ENCODE measurements at places on chromosomes 3 and 15.

DNA sequence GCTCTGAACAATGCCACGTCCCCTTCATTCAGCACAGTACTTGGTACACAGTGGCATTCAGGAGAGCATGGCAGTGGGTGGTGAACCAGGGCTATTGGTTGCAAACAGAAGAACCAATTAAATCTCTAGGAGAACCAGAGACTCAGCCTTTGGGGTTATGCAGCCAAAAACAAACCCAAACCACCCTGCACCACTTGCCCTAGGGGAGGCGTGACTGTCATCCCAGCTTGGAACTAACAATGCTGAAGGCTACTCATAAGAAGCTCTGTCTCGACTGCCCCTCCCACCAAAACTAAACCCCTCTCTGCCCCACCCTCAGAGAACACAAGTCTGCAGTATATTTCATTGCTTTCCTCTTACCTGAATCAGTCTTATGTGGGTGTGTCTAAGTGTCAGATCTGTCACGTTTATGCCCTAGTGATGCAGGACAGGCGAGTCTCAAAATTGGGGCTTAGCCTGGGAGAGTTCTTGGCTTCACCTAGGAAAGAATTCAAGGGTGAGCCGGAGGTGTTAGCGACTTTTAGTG lies 15.2 kb upstream of the KLHL40 start:
- no peak for DNase-seq

GRCh38 chr15:40060236-40060961 lies 21.4 kb upstream of the SRP14 start:
- DNase-seq: no peak

GRCh38 chr3:192914848-192915247 lies 2.8 kb downstream of the MB21D2 start:
- DNase-seq: no peak

- no peak for DNase-seq
These were observed 17.4 kb upstream of the SECISBP2L start for GRCh38 chr15:49063402-49064280.

DNA sequence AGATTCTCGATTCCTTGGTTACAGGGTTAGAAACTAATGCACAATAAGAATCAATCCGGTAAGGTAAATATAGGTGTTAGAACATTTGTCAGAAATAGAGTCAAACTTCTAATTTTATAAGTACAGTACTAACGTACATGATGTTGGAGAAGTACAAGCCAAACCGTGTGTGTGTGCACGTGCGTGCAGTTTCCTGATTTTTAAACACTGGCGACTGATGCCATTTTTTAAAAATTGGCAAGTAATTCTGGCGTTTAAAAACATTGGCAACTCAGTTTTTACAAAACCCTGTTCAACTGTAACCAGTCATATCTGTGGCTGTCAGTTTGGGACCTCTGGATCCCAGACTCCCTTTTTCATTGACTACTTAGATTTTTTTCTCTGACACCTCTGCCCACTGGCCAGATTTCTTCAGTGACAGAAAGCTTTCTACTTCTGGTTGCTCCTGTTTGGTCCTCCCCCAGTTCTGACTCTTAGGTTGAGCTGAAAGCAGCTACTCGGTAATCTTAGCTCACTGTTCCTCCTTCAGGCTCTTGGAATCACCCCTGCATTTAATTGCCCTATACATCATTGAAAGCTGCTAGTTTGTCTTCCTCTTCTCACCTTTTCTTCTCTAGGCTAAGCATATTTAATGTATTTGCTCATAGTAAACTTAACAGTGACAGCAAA lies 843 bp downstream of the ATG7 start:
- peak; percentile 23 for DNase-seq

DNA sequence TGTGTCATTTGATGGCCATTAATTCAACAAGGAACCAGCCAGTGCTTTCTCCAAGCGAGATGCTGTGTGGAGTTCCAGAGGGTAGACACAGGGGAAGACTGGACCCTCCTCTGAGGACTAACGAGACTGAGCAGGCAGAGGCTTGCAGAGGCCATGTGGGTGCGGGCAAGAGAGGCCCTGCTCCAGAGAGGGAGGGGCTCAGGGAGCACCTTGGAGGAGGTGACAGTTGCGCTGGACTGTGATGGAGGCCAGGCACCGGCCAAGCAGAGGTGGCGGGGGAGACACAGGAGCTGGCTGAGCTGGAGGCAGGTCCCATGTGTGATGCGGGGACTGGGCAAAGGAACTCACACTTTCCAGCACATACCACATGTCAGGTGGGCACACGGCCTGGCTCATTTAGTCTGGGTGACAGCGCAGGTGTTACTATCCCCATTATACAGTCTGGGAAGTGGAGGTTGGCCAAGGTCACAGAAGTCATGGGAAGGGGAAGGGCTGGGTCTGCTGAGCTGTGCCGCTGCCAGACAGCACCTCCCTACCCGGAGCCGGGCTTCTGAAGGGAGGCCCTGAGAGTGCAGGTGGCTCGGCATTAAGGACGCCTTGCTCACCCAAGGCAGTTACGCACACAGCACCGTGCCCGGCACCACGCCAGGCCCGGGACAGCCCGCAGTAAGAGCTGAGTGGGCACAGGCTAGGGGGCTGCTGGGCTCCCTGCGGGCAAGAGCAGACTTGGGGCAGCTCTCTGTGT lies 3.7 kb downstream of the MELTF start:
- DNase-seq: no peak

DNA sequence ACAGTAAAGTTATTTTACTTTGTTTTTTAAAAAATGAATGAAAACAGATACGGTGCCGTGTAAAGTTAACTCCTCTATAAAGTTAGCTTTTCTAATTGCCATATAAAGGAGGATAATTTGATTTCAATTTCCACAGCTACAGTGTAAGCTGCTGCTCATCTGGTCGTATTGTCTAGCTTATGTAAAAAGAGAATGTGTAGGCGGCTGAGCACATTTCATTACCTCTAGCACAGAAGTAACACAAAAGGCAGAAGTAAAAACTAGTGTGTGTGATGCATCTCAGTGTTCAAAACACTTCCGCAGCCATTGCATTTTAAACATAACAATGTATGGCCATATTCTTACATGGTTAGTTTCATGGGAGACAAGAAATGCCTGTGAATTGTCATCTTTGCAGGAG lies 105.0 kb upstream of the P2RY1 start:
- no peak for DNase-seq

DNA sequence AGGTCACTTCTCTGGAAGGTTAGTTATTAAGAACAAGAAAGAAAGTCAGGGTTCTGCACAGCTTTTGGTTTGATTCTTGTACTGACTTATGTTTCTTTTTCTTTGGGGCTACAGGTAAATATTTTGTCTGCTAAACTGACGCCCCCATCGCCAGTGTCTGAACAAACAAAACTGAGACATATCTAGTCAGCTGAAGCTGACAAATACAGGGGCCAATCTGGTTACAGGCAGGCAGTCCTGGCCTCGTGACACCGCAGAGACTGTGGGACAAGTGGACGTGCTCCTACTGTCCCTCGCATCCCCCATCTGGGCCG lies 4.6 kb upstream of the RPL14 start:
- no peak for DNase-seq

GRCh38 chr3:8455526-8456411 lies 45.9 kb upstream of the LMCD1 start:
- DNase-seq: no peak

DNA sequence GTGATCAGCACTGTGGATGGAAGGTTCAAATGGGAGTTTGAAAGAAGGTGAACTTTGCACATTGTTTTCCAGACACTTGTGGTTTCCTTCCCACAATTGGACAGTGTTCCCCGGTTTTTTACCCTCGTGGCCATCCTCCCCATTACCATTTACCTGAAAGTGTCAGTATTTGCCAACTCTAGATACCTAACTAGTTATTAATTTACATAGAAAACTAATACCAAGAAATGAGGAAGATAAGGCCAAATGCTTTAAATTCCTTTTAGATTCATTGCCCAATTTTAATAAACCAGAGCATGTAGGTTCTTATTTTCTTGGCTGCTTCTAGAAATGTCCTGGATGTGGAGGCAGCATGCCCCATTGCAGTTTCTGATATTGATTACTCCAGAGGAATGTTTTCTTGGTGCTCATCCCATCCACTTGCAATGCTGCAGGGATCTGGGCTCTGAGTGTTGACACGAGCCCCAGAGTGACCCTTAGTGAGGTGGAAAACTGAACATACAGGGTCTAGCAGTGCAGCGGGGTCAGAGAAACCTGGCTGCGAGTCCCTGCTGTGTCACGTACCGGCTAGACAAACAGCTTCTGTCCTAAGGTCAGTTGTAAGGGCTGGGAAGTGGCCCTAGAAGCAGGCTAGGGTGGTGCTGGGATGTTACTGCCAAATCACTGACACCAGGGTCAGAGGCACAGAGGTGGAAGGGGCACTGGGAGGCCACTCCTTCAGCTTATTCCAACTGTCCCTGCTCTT lies 23.5 kb downstream of the LSM3 start:
- DNase-seq: no peak

DNA sequence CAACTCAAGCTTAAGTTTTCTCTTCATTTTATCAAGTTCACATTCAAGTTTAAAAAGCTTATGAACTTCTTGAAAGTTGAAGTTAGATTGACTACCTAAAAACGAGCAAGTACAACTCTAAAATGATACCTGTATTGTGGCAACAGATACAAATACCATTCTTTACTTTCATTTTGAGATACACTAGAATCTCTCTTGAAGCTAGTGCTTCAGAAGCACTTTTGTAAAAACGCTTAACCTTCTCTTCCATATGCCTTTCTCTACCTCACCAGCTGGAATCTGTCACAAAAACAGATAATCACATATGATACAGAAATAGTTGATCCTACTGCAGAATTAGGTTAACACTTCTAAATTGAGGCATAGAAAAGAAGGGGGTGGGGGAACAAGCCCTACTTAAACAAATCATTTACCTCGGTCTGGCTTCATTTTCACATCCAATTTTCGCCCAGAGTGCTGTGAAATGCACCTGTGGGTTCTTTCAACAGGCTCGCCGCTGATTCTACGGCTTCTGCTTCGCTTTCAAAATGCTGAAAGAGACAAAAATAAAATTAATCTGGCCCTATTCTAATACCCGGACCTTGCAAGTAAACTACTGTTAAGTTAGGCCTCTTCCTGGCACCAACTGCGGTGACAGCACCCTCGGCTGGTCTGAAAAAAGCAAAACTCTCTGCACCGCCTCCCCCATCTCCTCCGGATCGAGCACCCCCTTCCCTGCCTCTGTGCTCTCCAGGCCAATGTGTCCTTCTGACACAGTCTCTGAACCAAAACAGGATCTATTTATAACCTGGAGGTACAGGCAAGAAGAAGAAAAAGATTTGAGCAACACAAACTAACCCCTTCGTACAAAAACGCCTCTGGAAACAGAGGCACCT lies 1.4 kb downstream of the ATOSA start:
- peak; percentile 75 for DNase-seq

DNA sequence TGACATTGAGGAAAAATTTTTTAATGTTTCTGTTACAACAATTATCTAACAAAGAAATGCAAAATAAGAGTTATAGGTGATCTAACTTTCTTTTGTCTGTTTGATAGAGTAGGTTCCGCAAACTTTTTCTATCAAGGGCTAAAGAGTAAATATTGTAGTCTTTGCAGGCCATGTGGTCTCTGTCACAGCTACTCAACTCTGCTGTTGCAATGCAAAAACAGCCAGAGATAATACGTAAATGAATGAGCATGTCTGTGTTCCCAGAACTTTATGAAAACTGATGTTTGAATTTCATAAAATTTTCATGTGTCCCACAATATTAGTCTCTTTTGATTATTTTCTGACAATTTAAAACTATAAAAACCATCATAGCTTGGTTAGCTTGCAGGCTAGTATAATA lies 73.3 kb downstream of the SLC24A1 start:
- no peak for DNase-seq

GRCh38 chr15:59991834-59992233 lies 12.3 kb upstream of the FOXB1 start:
- no peak for DNase-seq

- no peak for DNase-seq
These were observed 245.1 kb upstream of the LMCD1 start for GRCh38 chr3:8256441-8257071.

DNA sequence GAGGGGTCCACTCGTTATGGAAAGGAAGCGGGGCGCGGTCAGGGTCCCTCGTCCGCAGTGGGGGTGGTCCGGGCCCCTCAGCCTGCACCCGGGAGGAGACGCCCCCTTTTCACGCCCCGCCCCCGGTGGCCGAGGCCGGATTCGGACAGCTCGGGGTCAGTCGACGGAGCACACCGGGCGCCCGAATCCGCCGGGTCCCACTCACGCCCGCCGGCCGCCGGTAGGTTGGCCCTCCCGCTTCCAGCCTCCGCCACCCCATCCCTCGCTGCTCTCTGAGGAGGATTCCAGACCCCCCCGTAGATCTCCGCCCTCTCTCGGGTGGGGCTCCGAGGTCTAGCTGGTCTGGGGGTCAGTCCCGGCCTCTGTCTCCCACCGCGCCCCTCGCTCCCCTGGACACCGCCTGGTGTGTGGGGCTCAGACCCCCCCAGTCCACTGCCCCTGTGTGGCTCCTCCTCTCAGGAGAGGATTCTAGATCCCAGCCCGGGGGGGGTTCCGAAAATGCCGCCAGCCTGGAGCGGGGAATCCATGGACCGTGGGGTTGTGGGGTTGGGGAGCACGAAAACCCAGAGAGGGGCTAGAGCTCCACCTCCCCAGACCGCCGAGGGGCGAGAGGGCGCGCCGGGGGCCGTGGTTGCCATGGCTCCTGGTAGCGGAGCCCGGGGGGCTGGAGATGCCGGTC lies 725 bp downstream of the CHL1 start:
- no peak for DNase-seq

DNA sequence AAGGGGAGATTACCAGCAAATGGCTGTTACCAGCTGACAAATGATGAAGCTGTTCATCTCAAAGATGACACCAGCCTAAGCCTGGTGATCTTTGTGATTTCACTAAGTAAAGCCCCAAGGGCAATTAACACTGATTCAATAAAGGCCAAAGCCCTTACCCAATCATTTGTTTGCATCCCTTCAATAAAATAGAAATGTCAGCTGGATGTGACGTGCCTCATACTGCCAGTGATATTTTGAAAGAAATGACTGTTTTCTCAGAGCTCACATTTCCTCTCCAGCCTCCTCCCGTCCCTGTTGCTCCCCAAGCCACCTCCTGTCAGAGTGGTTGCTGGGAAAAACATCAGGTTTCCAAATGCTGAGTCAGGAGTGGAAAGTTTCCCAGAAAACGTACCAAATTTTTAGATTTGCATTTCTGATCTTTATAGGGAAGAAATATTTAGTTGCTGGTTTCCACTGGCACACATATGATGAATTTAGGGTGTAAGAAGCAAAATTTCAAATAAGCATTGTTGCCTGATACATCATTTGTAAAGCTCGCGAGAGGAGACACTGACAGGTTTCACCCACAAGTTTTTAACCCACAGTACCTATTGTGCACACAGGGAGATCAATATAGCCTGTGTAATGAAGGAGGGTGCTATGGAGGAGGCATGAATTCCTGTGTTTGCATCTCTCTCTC lies 21.0 kb downstream of the C2CD4A start:
- DNase-seq: no peak

Data from pons (tissue), 1 donor.